Large intestine (tissue), 12 donors: ENCODE measurements at places on chromosomes 4 and X. TPM values are rescaled to one million over a fixed set of nuclear protein-coding genes. Genes with fewer than 3 reads are reported as not detected.
A peak's percentile ranks its signal among the peaks of the same experiment; 100 is the strongest.

TENM3 gene
- 11.9 TPM for polyA plus RNA-seq

DNA sequence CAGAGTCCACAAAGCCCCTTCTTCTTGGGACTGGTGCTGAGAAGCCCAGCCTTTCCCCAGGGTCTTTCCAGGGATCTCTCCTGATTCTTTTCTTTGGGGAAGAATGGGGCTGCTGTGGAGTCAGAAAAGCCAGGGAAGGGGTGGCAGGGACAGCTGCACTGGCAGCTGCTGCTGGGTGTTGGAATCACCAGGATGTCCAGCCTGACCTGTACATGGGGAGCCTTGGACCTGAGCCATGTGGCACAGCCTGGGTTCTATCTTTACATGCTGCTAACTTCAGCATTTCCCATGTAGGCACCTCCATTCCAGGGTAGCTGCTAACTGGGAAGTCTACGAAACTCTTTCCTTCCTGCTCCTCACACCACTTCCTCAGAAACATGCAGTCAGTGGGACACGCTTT lies 36.0 kb downstream of the MED28 start:
- DNase-seq, result no peak
- no peak overlapping the region for H3K27ac ChIP-seq
- H3K27me3 ChIP-seq, result peaks cover 2% of the 10 kb centered on the region

- no peak for DNase-seq
- H3K27me3 ChIP-seq, result no peaks in the 10 kb centered on the region
- H3K4me1 ChIP-seq, result no peaks in the 10 kb centered on the region
- no peak overlapping the region for H3K4me3 ChIP-seq
- no peaks in the 10 kb centered on the region for H3K36me3 ChIP-seq
Observed at GRCh38 chr4:42216664-42217063, 64.2 kb upstream of the BEND4 start.

DCHS2 gene
- 1.2 TPM for polyA plus RNA-seq

- peaks cover 10% of the 10 kb centered on the region for H3K4me1 ChIP-seq
- no peak overlapping the region for H3K4me3 ChIP-seq
- peak overlapping the region; percentile 54 for H3K27ac ChIP-seq
- H3K36me3 ChIP-seq, result no peaks in the 10 kb centered on the region
- H3K27me3 ChIP-seq, result no peaks in the 10 kb centered on the region
Observed at GRCh38 chr4:174669270-174669669, 147.0 kb upstream of the HPGD start.

DNA sequence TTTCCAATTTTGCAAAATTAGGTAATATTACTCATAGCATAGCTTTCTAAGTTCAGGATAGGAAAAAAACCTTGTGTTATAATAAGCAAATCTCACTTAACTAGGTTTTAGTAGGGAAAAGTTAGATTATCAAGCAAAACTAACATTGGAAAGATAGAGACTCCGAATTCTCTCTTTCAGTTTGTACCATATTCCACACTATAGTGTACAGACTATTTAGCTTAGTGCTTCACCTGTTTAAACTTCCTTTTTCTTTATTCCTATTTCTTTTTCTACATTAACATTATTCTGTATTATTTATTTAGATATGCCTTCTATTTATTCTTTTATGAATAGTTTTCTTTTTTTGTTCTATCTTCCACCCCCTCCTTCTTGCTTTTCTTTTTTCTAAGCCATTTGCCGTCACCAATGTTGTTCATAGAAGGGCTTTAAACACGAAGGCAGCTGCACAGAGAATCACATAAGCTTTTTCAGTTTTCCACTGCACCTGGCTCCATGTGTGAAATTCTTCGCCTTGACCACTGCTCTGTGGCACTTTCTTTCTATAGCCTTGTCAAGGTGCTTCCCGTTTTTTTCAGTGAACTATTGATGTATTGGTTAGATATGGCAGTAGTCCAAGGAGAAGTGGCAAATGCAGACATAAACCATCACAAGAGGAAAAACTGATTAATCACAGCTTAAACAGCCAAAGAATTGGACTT lies 8.5 kb downstream of the PCDH10 start:
- no peak overlapping the region for H3K4me3 ChIP-seq
- no peak for DNase-seq
- H3K36me3 ChIP-seq, result no peaks in the 10 kb centered on the region
- no peaks in the 10 kb centered on the region for H3K4me1 ChIP-seq
- no peak overlapping the region for H3K27ac ChIP-seq
- peaks cover 23% of the 10 kb centered on the region for H3K27me3 ChIP-seq

FHIP1A gene
- polyA plus RNA-seq, result 5.0 TPM

SLC4A4 gene
- polyA plus RNA-seq, result 11.2 TPM

- H3K36me3 ChIP-seq, result no peaks in the 10 kb centered on the region
- H3K27me3 ChIP-seq, result no peaks in the 10 kb centered on the region
- no peaks in the 10 kb centered on the region for H3K4me1 ChIP-seq
- H3K4me3 ChIP-seq, result no peak overlapping the region
Observed at GRCh38 chr4:156677131-156677531, 294.5 kb downstream of the PDGFC start.

DNA sequence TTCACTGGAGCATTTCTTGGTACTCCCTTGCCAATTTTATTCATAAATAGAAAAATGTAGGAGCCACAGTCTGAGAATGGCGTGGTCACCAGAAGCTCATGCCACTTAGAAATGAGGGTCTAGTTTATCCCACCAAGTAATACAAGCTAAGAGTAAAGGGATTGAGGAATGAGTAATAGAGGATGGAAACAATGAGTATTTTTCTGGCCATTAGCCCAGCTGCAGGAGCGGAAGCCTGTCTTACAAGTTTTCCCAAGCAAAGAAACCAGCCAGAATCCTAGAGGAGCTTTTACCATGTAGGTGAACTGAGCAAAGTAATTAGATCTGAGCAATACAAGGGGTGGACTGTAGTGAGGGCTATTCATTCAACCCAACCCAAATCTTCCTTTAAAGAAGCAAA lies 160.7 kb upstream of the NPY2R start:
- no peaks in the 10 kb centered on the region for H3K4me1 ChIP-seq
- no peaks in the 10 kb centered on the region for H3K27me3 ChIP-seq
- H3K27ac ChIP-seq, result no peak overlapping the region
- no peak for DNase-seq
- H3K36me3 ChIP-seq, result no peaks in the 10 kb centered on the region

- no peaks in the 10 kb centered on the region for H3K27me3 ChIP-seq
- H3K4me1 ChIP-seq, result no peaks in the 10 kb centered on the region
- H3K36me3 ChIP-seq, result no peaks in the 10 kb centered on the region
- no peak for DNase-seq
- H3K27ac ChIP-seq, result no peak overlapping the region
- H3K4me3 ChIP-seq, result no peak overlapping the region
Observed at GRCh38 chr4:177107288-177107921, 202.3 kb upstream of the NEIL3 start.

MGARP gene
- polyA plus RNA-seq, result 0.37 TPM

GRCh38 chr4:183721207-183722081 lies 62.4 kb downstream of the TRAPPC11 start:
- H3K27me3 ChIP-seq, result peaks cover 3% of the 10 kb centered on the region
- peaks cover 4% of the 10 kb centered on the region for H3K4me1 ChIP-seq
- no peaks in the 10 kb centered on the region for H3K36me3 ChIP-seq
- H3K27ac ChIP-seq, result peak overlapping the region; percentile 12
- peak overlapping the region; percentile 36 for H3K4me3 ChIP-seq

GRCh38 chr4:100017637-100018310 lies 67.7 kb upstream of the H2AZ1 start:
- no peak overlapping the region for H3K4me3 ChIP-seq
- H3K36me3 ChIP-seq, result no peaks in the 10 kb centered on the region
- no peaks in the 10 kb centered on the region for H3K4me1 ChIP-seq
- no peaks in the 10 kb centered on the region for H3K27me3 ChIP-seq
- H3K27ac ChIP-seq, result no peak overlapping the region
- no peak for DNase-seq

- no peak overlapping the region for H3K27ac ChIP-seq
- H3K4me3 ChIP-seq, result no peak overlapping the region
- no peaks in the 10 kb centered on the region for H3K36me3 ChIP-seq
- no peaks in the 10 kb centered on the region for H3K27me3 ChIP-seq
Observed at GRCh38 chrX:69119122-69119521, 46.1 kb downstream of the PJA1 start.

NLGN4X gene
- polyA plus RNA-seq, result 7.2 TPM

AKAP4 gene
- 0.07 TPM for polyA plus RNA-seq

DNA sequence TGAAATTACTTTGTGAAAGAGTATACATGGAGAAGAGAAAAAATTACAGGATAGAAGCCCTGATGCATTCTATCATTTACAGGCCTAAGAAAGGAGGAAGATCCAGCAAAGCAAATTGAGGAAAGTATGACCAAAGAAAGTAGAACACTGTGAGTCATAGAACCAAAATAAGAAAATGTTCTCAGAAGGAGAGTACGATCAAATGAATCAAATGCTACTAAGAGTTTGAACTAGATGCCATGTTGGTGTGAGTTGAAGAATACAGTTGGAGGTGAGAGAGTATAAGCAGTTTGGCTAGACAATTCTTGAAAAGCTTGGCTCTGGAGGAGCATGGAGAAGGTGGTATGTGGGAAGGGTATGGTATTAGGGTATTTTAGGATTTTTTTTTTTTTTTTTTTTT lies 161.8 kb downstream of the RPA4 start:
- H3K27me3 ChIP-seq, result no peaks in the 10 kb centered on the region
- H3K27ac ChIP-seq, result no peak overlapping the region
- no peaks in the 10 kb centered on the region for H3K4me1 ChIP-seq
- no peak for DNase-seq

- H3K4me1 ChIP-seq, result peaks cover 3% of the 10 kb centered on the region
- H3K27me3 ChIP-seq, result no peaks in the 10 kb centered on the region
- peak overlapping the region; percentile 9 for H3K27ac ChIP-seq
- H3K4me3 ChIP-seq, result no peak overlapping the region
- H3K36me3 ChIP-seq, result no peaks in the 10 kb centered on the region
Observed at GRCh38 chr4:184293552-184293951, 75.9 kb upstream of the ENPP6 start.

GRCh38 chr4:11831739-11832138 lies 403.0 kb upstream of the HS3ST1 start:
- H3K27me3 ChIP-seq, result no peaks in the 10 kb centered on the region
- no peak for DNase-seq
- no peaks in the 10 kb centered on the region for H3K36me3 ChIP-seq
- no peak overlapping the region for H3K4me3 ChIP-seq
- H3K27ac ChIP-seq, result no peak overlapping the region

- no peak overlapping the region for H3K4me3 ChIP-seq
- no peaks in the 10 kb centered on the region for H3K4me1 ChIP-seq
- H3K36me3 ChIP-seq, result no peaks in the 10 kb centered on the region
- H3K27me3 ChIP-seq, result no peaks in the 10 kb centered on the region
Observed at GRCh38 chr4:72207196-72207595, 175.4 kb downstream of the NPFFR2 start.

- H3K36me3 ChIP-seq, result no peaks in the 10 kb centered on the region
- no peak overlapping the region for H3K4me3 ChIP-seq
Observed at GRCh38 chr4:182111586-182111985, 131.6 kb upstream of the TENM3 start.

DNA sequence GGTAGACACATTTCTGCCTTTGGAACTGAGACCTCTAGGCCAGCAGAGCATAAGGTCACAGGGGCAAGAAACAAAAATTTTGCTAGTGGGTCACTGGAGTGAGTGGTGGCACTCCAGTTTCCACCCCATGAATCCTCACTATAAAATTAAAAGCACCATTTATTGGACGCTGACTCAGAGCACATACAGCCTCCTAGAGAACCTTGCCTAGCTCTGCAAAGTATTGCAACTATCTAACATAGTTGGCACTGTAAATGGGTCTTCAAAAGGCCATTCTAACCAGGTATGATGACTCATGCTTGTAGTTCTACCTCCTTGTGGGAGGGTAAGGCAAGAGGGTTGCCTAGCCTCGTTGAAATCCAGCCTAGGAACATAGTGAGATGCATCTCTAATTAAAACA lies 25.1 kb downstream of the RRAGB start:
- peaks cover 42% of the 10 kb centered on the region for H3K36me3 ChIP-seq
- H3K4me1 ChIP-seq, result no peaks in the 10 kb centered on the region
- no peaks in the 10 kb centered on the region for H3K27me3 ChIP-seq

CLIC2 gene
- 6.0 TPM for polyA plus RNA-seq

GRCh38 chr4:183185018-183185417 lies 86.0 kb downstream of the WWC2 start:
- H3K27ac ChIP-seq, result no peak overlapping the region
- no peak overlapping the region for H3K4me3 ChIP-seq
- H3K27me3 ChIP-seq, result no peaks in the 10 kb centered on the region
- no peaks in the 10 kb centered on the region for H3K4me1 ChIP-seq
- no peak for DNase-seq

PFKFB1 gene
- polyA plus RNA-seq, result 0.63 TPM

DNA sequence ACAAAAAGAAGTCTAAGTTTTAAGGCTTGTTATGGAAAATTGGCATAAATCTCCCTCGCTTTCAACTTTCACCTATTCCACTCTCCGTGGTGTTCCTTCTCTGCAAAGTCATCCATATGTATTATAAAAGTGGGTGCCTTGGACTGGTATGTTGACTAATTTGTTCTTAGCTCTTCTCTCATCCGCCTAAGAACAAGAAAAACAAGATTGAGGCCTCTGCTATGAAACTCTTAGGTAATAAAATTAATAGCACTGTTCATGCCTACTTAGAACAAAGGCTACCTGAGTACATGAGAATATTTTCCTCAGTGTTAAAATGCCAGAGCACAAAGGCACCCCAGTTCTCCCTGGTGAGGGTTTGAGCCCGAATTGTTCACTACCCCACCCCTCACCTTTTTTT lies 1.3 kb downstream of the CNGA1 start:
- peak overlapping the region; percentile 85 for H3K27ac ChIP-seq
- peaks cover 15% of the 10 kb centered on the region for H3K4me1 ChIP-seq
- peak overlapping the region; percentile 94 for H3K4me3 ChIP-seq
- peak; percentile 43 for DNase-seq

HERC5 gene
- polyA plus RNA-seq, result 2.7 TPM

- no peaks in the 10 kb centered on the region for H3K4me1 ChIP-seq
- DNase-seq, result no peak
- no peak overlapping the region for H3K27ac ChIP-seq
- no peaks in the 10 kb centered on the region for H3K27me3 ChIP-seq
- H3K4me3 ChIP-seq, result no peak overlapping the region
Observed at GRCh38 chrX:5306654-5307121, 922.0 kb downstream of the NLGN4X start.

- no peak overlapping the region for H3K27ac ChIP-seq
- no peak for DNase-seq
- no peak overlapping the region for H3K4me3 ChIP-seq
- H3K4me1 ChIP-seq, result no peaks in the 10 kb centered on the region
Observed at GRCh38 chr4:4533461-4534169, 8.2 kb downstream of the STX18 start.

- H3K4me1 ChIP-seq, result peaks cover 13% of the 10 kb centered on the region
- DNase-seq, result no peak
- no peak overlapping the region for H3K4me3 ChIP-seq
- H3K27me3 ChIP-seq, result no peaks in the 10 kb centered on the region
- H3K27ac ChIP-seq, result no peak overlapping the region
Observed at GRCh38 chr4:138909587-138909986, 106.0 kb upstream of the NOCT start.

- H3K4me1 ChIP-seq, result peaks cover 12% of the 10 kb centered on the region
- H3K36me3 ChIP-seq, result peaks cover 6% of the 10 kb centered on the region
Observed at GRCh38 chr4:75745161-75745560, 20.8 kb downstream of the USO1 start.

GRPR gene
- polyA plus RNA-seq, result 0.34 TPM

DNA sequence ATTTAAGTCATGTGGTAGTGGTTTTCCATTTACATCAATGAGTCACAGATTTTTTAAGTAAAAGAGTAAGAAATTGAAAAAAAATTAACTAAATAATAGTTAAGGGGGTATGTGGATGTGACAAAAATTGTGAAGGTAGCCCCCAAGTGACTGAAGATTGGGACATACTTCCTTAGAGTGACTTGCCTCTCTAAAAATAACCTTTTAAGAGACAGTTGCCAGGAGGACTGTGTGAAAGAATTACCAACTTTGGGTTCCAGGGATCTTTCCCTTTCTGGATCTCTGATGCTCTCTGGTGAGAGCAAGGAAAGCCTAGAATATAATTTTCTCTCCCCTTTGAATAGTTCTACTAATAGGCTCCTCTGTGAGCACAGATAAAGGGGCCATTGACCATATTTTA lies 42.7 kb downstream of the NHSL2 start:
- DNase-seq, result no peak
- H3K4me3 ChIP-seq, result no peak overlapping the region
- H3K4me1 ChIP-seq, result peaks cover 2% of the 10 kb centered on the region
- no peaks in the 10 kb centered on the region for H3K27me3 ChIP-seq
